Stimulated activated CD8-positive, alpha-beta memory T cell treated with anti-CD3 and anti-CD28 coated beads, Interleukin-15, amount 100 ng/mL, for 4 hours (primary cell): ENCODE measurements at places on chromosomes 2 and 18.

GRCh38 chr2:71891155-71891554 lies 256.5 kb downstream of the CYP26B1 start:
- no peak for DNase-seq

DNA sequence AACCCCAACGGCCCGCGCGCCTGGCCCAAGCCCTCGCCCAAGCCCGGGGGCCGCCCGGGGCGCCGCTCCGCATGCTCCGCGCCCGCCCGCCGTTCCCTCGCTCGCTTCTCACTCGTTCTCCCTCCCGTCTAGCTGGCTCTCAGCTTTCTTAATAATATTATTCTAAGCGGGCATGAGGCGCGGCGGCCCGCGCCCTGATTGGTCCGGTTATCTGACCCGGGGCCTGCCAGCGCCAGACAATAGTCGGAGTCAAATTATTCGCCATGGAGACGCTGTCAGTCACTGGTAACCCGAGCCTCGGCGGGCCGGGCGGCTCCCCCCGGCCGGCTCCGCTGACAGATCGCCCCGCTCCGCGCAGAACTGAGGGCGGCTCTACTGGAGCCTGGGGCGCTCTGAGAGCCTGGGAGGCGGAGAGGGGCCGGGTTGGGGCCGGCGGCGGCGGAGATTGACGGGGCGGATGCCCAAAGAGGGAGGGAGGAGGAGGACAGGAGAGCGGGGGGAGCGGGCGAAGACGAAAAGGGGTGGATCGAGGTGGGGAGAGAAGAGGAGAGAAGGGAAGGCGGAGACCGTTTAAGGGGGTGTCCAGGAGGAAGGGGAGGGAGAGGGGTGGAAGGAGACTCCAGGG lies at the start of gene SIX2:
SIX2 (minus strand) TSS at position 150 of the 625 bp plus-strand sequence. CDS start 342 bp downstream, outside the sequence.
- DNase-seq = no peak

DNA sequence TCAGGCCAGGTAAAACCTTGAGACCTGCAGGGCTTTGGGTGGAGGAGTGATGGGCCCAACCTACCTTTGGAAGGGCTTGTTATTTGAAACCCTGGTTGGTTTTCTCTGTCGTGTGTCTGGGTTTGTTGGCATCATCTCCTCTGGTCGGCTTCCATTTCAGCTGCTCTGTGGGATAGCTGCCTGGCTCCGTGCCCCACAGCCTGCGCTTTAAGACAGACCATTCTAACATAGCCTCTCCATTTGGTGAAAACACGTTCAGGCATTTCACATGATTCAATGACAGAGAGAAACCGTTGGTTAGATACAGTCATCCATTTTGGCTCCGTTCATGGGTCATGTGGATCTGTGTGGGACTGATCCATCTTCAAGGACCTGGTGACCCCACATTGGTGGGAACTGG lies 37.0 kb upstream of the LYPD6B start:
- no peak for DNase-seq

DNA sequence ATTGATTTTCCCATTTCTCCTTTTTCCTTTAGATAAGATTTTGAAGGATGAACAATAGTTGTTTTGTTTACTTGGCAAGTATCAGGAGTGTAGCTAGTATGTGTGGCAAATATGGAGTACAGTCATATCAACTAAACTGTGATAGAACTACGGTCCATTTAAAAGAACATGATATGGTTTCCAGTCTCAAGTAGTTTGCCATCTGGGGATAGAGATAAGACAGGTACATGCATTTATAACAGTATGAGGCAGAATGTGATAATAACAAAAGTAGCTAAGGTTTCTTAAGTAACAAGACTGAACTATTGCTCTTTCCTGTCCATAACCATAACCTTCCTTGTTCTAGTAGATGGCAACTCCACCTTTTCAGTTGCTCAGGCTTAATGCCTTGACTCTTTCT lies 75.6 kb upstream of the TACR1 start:
- no peak for DNase-seq

DNA sequence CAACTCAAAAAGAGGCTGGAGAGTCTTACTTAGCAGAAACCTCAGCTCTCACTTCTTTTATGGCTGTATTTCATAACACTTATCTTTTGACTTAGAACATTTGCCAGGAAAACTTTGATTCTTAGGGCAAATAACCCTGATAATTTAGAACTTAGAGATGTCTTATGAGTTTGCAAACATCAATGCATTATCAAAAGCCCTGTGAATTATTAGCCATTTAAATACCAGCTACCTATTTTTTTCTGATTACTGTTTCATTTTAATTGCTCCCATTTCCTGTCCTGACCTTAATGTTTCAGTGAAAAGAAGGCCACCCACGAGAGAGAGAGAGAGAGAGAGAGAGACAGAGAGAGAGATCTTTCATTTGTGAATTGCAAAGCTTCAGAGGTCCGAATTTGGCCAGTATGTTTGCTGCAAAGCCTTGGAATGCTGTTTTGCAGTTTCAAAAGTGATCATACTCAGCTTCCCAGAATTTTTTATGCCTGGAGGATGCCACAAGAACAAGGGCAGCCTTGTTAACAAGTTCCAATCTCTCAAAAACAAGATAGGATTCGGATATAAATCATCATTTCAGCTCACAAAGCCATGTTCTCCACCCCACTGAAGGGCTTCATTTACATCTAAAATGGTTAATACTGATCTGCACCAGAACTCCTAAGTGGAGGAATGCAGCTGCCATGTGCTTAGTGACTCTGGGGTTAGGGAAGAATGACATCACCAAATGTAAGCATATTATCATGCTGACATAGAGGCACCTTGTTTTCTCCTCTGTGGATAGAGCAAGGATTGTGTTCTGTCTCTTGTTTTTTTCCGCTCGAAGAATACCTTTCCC lies 478.2 kb downstream of the ARHGAP15 start:
- DNase-seq = no peak

GRCh38 chr18:1050012-1050657 lies 145.5 kb downstream of the ADCYAP1 start:
- no peak for DNase-seq

DNA sequence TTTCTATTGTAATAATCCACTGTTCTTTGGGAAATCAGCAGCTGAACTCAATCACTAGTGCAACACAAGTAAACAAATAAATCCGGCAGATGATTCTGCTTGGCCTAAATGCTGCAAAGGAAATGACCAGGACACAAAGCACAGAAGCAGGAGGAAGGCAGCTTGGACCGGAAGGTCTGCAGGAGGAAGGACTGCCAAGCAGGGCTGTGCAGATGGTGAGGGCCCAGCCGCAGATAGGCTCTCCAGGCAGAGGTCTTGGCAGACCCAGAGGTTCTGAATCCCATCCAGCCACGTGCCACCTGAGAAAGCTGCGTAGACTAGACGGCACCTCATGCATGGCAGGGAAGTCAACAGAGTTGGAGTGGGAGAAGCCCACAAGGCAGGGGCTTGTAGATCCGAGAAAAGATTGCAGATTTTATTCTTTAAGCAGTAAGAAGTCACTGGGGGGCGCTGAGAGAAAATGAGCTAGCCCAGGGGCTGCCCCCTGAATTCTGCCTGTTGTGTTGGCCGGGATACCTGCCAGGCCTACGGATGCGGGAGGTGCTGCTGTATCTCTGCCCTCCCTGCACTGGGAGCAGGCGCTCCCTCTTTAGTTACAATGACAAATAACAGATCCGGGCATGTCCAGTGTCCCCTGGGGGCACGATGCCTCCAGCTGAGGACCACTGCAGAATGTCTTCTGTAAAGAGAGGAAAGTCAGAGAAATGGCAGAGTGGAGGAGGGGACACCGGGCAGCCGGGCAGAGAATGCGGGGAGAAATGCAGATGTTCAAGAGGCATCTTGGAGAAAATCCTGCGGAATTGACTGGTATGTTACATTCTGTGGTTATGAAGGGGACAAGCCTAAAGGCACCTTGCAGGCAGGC lies 153.5 kb downstream of the PXDN start:
- no peak for DNase-seq

GRCh38 chr2:10012963-10013461 lies 30.3 kb upstream of the KLF11 start:
- DNase-seq = no peak

DNA sequence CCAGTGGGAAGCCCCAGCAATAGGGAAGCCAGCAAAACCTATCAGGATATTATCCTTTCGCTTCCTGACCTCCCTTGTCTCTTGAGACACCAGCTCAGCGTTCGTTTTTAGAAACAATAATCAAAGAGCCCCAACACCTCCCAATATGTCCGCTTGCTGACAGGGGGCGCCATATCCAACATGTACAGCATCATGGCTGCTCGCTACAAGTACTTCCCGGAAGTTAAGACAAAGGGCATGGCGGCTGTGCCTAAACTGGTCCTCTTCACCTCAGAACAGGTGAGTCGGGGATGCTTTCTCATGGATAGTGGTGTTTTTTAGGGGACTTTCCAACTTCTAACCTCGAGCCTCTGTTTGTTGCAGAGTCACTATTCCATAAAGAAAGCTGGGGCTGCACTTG lies 28.7 kb downstream of the GAD1 start:
- DNase-seq = no peak

DNA sequence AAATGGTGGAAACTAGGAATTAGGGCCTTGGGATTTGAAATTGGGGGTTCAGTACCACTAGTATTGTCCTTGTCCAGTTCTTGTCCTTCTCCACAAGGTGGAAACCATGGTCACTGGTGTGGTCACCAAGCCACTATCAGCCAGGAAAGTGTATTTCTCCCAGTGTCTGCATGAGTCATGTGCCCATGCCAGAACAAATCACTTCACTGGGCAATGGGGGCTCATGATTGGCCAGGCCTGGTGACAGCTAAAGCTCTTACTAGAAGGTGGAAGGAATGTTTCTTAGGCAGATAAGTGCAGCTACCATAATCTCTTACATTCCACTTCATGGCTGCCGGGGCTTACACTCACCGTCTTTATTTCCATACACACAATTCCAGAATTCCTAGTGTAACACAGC lies 124.8 kb upstream of the TACR1 start:
- DNase-seq = no peak

- DNase-seq = no peak
Measured at GRCh38 chr2:66580166-66581049, 145.5 kb downstream of the MEIS1 start.

DNA sequence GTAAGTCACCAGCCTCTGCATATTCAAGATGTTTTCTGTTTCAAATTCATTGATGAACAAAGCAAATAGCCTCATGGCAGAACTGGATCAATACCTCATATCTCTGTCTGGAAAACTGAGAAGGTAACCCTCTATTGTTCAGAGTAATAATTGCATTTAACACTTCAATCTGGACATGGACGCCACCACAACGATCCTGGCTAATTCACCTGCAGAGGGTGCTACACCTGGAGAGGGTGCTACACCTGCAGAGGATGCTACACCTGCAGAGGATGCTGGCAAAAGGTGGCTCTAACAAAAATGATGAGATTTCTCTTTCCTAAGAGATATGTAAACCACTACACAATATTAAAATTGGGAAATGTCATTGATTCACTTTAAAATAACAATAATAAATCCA lies 183.1 kb upstream of the HNRNPA3 start:
- DNase-seq = no peak

GRCh38 chr2:60558536-60558935 lies 5.1 kb upstream of the BCL11A start:
- DNase-seq = no peak

DNA sequence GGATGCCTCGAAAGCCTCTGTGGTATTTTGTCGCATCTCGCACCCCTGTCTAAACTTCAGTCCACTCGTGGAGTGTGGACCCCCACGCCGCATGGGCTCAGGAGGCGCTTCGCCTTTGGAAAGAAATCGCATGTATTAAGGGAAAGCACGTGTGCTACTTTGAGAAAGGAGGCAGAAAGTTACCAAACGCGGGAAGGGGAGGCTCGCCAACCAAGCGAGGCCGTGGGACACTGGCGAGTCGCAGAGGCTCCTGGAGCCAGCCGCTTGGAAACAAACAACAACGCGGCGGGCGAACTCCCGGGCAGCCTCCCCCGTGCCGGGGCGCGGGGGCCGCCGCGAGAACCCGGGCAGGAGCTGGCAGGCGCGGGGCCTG lies 455 bp upstream of the AGAP1 start:
- DNase-seq = no peak

GRCh38 chr2:207969249-207969648 lies 56.1 kb downstream of the PLEKHM3 start:
- DNase-seq = no peak

GRCh38 chr2:191321861-191322662 lies 76.9 kb downstream of the MYO1B start:
- DNase-seq = no peak

- no peak for DNase-seq
Measured at GRCh38 chr2:172389685-172390339, 37.6 kb upstream of the ITGA6 start.

GRCh38 chr2:105888625-105889024 lies 143.9 kb downstream of the NCK2 start:
- DNase-seq = no peak

GRCh38 chr2:111122631-111123421 lies 2.1 kb downstream of the BCL2L11 start:
- peak; percentile 11 for DNase-seq

GRCh38 chr2:15334644-15335326 lies 226.3 kb downstream of the NBAS start:
- DNase-seq = no peak

DNA sequence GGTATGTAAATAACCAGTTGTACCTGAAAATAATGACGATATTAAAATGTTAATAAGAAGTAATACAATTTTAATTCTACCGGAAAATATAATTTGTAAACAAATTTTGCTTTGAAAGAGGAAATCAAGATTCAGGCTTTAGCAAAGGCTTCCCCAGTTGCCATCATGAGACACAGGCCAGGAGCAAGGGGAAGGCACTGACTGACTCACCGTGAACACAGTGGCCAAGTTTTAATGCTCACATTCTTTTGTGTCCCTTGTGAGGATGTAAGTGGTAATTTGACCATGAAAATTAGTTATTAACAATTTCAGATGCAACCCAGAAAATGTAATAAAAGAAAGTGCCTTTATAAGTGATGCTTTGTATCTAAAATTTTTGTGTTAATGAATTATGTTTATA lies 164.1 kb downstream of the GREB1L start:
- no peak for DNase-seq

DNA sequence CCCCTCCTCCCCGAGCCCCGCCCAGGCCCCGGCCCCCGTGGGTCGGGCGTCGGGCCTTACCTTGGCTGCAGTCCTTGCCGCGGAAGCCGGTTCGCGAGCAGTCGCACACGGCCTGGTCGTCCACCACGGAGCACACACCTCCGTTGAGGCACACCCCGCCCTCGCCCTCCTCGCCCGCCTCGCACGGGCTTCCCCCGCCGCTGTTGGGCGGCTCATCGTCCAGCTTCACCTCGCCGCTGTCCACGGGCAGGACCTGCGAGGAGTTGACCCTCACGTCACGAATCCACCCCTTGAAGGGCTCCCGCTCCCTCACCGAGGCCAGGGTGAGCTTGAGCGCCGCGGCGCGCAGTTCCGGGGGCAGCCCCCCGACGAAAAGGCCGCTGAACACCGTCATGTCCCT lies 4.5 kb downstream of the NRXN1 start:
- no peak for DNase-seq

GRCh38 chr2:121263996-121264715 lies 20.8 kb downstream of the TFCP2L1 start:
- DNase-seq = no peak

DNA sequence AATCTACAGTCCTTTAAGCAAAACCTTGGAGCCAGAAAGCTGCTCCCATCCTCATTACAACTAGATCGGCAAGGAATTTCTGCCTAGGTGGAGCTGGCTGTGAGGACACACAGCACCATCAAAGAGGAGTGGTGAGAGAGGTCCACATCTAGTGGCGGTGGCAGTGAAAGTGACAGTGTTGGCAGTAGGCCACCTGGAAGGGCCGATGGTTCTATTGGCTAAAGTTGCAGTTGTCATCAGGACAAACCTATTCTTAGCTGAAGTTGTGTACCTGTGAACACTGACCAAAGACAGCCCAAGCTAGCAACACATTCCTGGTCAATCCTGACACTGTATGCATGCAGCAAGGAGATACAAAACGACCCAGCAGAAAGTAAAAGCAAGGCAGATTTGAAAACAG lies 218.1 kb upstream of the CHAC2 start:
- no peak for DNase-seq
